ENCODE measurements at places on chromosomes 5 and 9.

DNA sequence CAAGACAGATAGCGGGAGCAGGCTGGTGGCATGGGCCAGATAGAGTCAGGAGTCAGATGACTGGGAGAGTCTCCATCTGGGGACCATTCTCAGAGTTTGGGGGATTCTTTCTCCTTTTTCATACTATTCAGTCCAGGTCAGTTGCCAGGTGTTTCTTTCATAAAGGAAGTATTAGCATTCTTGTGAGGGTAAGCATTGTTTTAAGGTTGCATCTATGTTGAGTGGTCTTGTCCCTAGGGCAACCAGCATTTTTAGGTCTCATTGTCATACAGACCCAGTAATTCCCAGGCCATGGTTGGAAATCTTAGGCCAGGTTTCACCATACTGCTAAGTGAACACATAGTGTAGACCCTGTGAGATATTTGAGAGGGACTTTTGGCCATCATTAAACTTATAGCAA, 122.3 kb upstream of the POC5 start:
- DNase-seq: no peak

DNA sequence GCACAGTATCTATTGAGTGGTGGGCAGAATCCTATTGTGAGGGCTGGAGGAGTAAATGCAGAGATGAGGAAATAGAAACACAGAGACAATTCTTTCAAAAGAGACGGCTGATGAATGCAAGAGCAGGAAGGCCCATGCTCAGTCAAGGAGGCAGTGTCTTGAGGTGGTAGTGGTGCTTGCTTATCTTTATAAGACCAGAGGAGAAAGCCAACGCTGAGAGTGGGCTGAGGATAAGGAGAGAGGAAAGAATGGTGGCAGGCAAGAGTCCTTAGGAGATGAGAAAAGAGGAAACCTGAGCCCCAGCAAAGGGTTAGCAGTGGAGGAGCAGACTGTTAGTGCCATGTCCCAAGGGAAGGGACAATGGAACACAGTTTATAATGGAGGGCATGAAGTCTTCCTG, 86.0 kb downstream of the SNCAIP start:
- no peak for DNase-seq

- no peak for DNase-seq
Measured at GRCh38 chr5:89849830-89850512, 559.6 kb downstream of the CETN3 start.

- no peak for DNase-seq
Measured at GRCh38 chr5:93348231-93348630, 232.8 kb downstream of the NR2F1-AS1 start.

GRCh38 chr5:31638748-31639418, at the start of gene PDZD2:
Gene PDZD2, plus strand, starts transcription at chr5:31639131.
- DNase-seq: no peak

DNA sequence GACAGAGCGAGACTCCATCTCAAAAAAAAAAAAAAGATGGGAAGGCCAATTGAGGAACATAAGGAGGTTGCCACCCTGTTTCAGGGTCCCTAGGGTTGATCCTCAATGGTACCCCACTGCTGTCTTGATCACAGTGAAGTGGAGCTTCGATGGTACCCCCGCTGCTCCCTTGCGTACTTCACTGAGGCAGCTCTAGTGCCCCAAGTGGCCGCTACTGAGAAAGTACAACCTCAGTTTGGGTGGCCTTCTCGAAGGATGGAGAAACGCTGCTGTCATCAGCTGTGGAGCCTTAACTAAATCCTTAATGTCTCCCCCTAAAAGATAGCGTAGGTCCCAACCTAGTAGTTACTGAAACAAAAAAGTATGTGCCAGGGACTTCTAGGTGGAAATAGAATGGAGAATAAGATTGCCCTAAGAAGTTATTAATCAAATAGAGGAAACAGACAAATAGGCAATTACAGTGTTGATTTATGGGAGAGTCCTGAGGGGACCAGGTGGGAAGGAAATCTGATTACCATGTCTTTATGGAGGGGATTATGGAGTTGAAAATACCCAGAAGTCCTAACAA, 6.3 kb downstream of the TESK1 start:
- no peak for DNase-seq

- no peak for DNase-seq
Measured at GRCh38 chr9:118734696-118735095, 634.5 kb downstream of the BRINP1 start.

GRCh38 chr5:148921350-148921749, 94.9 kb downstream of the ADRB2 start:
- DNase-seq: no peak

- no peak for DNase-seq
Measured at GRCh38 chr9:4746278-4747030, 5.5 kb upstream of the AK3 start.

DNA sequence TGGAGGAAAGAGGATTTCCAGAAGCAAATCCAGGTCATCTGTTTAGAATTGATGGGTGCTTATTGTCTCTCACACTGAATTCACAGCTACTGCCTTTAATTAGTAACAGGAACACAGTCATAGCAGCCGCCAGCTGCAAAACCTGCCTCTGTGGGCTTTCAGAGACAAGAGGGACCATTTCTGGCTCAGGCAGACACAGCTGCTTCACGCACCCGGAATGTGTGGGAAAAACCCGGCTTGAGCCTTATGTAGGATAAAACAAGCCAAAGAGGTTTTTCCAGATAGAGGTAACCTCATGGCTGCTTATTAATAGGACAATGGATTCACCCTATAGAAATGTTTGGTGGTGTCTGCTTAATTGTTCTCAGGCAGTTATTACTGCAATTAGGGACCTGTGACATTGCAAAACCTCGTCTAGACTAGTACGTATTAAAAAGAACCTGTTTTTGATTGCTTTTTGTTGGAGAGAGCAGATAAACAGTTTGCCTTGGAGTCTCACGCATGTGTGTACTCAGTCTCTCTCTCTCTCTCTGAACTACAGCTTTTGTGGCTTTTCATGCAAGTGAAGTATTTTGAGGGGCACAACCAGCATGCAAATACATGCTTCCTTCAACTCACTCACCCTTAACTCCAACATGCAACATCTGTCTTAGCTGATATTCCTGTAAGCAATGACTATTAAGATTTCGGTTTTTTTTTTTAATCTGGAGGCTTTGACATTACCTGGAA, 302.7 kb downstream of the PLK2 start:
- DNase-seq: no peak

DNA sequence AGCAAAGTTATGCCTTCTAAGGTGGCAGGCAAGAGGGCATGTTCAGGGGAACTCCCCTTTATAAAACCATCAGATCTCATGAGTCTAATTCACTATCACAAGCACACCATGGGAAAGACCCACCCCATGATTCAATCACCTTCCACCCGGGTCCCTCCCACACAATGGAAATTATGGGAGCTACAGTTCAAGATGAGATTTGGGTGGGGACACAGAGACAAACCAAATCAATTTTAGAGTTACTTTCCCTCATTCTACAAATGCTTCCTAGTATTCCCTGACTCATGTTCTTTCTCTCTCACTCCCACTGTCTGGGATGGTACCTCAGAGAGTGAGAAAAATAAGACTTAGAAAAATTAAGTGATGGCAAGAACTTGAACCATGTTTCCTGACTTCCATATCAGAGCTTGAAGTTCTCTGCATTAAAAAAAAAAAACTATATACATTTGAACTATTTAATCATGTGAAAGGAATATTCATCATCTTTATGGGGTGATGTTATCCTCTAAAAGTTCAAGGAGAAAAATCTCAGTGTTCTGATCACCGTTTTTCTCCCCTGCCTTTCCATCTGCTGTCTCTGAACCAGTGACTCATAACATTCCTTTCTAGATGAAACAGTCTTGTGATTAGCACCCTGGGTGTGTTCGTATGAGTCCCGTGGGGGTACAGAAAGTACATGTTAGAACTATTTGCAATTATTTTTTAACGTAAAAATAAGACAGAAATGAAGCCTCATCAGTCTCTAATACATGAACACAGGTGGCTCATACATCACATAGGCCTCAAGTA, 282.9 kb downstream of the SLF1 start:
- no peak for DNase-seq

All from cortex of kidney (tissue), 1 donor.